ENCODE measurements at places on chromosomes 11 and 22.

- peak; percentile 52 for DNase-seq
These were observed 16.0 kb downstream of the MRTFA start for GRCh38 chr22:40620464-40621046.

DNA sequence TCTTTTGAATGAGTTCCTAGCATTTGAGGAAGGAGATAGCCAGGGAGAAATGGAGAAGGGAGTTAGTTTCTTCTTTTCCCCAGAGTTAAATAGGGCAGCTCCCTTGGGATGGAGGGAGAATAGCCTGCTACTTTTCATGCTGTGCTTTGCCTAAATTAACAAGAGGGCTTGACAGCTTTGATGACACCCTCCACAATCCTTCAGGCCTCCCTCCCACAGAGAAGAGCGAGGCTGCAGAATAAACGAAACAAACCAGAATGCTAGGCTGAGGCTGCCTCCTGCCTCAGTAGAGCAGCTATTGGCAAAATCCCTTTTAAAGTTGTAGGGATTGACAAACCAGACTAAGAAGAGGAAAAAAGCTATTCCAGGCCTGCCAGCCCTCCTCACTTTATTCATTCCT lies 94.6 kb downstream of the C11orf58 start:
- DNase-seq = no peak

DNA sequence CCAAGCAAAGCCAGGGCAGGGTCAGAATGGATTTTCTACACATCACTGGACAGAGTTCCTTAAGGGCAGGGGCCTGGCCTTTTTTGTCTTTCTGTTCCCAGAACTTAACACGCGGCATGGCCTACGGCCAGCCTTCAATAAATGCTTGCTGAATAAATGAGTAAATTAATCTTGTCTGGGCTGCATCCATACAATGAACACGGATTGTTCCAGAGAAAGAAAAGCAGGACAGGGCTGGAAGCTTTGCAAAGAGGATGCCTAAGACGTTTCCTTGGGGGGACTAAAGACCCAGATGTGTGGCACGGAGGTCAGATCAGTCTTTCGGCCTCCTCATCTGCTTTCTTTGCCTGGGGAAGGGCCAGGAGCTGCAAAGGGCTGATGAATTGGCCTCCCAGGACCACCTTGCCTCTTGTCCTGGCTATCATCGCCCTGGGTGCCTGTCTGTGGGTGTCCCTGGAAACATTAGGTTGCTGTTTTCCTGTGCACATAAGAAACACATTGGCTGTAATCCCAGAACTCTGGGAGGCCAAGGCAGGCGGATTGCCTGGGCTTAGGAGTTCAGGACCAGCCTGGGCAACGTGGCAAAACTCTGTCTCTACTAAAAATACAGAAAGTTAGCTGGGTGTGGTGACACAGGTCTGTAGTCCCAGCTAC lies 20.8 kb upstream of the RFPL3 start:
- DNase-seq = no peak

- no peak for DNase-seq
These were observed 224.8 kb upstream of the RAG2 start for GRCh38 chr11:36822829-36823228.

DNA sequence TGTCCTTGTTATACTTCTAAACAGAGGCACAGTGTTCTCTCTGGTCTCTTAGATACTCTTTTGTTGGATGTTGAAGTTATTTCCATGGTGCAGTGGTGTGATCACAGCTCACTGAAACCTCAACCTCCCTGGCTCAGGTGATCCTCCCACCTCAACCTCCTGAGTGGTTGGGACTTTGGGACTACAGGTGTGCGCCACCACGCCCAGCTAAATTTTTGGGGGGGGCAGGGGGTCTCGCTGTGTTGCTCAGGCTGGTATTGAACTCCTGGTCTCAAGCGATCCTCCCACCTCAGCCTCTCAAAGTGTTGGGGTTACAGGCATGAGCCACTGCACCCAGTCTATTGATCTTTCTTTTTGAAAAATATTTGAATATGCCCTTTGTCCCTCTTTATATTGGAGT lies 14.9 kb downstream of the ZNF74 start:
- DNase-seq = no peak

GRCh38 chr11:61069427-61069826 lies 32.9 kb upstream of the CD5 start:
- no peak for DNase-seq

- DNase-seq = no peak
These were observed 20.9 kb upstream of the MICAL2 start for GRCh38 chr11:12089473-12089872.

DNA sequence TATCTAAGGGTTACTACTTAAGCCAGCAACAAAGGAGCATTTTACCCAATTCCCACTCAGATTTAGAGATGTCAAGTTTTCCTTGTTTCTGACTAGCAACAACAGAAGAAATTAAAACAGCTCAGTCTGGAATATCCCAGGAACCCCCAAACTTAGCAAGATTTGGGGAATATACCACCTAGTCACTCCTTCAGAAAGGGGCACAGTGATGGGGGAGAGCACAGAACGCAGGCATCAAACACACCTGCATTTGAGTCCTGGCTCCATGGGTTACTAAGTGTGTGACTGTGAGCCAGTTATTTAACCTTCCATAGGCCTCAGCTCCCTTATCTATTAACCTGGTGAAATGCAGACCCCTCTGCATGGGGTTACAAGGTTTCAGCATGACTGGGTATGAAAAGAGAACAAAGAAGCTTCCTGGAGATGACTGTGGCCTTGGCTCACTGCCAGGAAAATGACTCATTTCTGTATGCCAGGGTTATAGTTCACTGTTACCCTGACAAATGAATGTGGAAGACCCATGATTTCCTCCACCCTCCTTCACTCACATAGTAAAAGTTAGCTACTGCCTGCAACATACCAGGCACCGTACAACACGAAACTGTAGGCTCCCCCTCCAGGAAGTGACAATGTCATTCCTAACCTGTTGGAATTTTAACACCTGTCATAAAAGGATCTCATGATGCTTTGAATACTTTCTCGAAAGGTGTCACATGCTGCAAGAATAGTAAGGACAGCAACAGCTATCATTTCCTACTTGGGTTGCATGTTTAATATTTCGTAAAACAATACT lies 79.6 kb downstream of the ME3 start:
- DNase-seq = peak; percentile 52

- DNase-seq = peak; percentile 46
These were observed 318.7 kb downstream of the BUD13 start for GRCh38 chr11:116454020-116454645.

DNA sequence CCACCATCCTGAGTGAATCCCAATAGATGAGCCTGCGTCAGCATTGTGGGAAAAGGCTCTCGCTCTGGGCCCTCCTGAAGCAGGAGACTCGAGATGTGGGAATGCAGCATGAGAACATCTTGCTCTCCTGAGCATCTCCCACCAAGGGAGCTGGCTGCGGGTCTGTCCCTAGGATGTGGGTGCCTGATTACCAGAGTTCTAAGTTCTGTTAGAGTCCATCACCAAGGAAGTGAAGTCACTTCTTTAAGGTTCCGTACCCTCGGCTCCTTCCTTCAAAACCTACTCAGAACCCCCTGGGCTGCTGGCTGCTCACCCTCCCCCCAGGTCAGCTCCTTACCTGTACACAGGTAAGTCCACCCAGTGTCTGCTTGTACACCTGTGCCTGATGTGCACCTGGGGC lies 100.5 kb upstream of the IGLL5 start:
- no peak for DNase-seq

DNA sequence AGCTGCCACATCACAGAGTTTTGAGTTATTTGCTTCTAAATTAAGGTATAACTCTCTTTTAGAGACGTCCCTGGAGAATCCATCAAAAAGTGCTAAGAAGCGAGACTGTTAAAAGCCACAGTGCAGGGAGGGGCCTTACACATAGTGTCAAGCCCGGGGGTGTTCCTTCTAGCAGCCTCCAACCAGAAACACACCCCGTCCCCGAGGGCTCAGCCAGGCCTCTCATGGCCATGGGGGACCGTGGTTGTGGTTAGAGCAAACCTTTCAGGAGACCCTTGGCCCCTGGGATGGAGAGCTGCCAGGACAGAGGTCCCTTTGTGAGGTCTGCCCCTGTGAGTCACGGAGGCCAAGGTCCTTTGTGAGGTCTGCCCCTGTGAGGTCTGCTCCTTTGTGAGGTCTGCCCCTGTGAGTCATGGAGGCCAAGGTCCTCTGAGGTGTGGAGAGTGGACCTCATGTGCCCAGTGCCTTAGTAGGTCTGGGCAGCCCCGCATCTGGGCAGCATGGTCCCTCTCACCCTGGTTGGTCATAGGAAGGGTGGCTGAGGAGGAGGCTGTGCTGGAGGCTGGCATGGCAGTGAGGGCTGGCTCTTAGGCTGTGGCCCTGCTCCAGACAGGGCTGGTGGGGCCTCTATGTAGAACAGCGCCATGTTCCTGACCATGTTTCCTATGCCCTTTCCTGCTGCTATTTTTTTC lies 5.4 kb downstream of the GNAZ start:
- DNase-seq = no peak

DNA sequence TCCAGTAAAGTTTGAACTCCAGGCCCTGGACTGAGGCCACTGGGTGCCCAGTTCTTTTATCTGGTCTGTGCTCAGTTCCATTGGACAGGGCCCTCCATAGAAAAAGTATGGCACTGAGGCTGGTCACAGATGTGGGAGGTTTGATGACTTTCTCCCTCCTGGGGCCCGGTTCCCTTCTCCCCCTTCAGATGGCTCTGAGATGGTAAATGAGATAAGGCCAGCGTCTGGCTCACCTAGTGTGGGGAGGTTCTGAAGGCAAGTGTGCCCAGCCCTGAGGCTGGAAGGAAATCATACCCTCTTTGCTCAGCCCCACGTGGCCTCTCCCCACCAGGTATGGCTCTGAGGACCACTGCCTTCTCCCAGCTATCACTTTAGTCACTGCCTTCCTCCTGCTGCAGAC lies 1.5 kb upstream of the CLDN5 start:
- DNase-seq = no peak

Data from AG10803 (cell line).